ENCODE measurements at places on chromosomes 12 and 14.

GRCh38 chr12:66942741-66943465 lies 264.0 kb upstream of the GRIP1 start:
- no peak for DNase-seq

GRCh38 chr14:53151523-53152183 lies 1.5 kb downstream of the DDHD1 start:
- no peak for DNase-seq

DNA sequence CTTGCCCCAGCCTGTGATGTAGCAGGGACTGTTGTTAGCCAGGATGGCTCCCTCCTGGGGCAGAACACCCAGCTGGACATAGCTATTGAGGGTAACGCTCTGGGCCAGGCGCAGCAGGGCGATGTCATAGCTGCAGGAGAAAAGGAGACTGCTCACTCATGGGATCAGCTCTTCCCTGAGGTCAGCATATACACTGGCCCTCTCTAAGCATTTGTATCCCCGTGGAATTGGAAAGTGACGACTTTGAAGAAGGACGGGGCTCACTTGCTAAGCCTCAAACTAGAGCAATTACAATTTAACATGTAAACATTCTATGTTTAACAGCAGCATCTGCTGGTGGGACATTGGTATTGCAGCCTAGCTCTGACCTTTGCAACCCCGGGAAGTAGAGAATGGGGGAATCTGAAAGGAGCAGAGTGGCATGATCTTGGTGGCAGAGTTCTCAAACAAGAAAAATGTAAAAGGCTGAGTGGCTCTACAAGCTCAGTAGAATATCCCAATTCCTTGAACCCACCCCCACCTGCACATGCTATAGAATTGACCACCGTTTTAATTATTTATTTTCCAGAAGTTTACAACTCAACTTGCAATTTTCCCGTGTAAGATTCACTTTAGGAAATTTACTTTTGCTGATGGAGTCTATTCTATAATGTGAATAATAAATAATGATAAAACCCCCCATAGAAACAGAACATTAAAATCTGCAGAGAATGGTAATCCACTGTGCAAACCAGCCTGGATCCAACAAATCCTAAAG lies 5.0 kb downstream of the CELA1 start:
- peak; percentile 78 for DNase-seq

GRCh38 chr12:103806803-103807202 lies 34.2 kb downstream of the NT5DC3 start:
- no peak for DNase-seq

- no peak for DNase-seq
Measured at GRCh38 chr14:68608574-68608962, 184.3 kb downstream of the ZFP36L1 start.

GRCh38 chr12:112370868-112371510 lies 11.2 kb downstream of the HECTD4 start:
- DNase-seq = no peak

DNA sequence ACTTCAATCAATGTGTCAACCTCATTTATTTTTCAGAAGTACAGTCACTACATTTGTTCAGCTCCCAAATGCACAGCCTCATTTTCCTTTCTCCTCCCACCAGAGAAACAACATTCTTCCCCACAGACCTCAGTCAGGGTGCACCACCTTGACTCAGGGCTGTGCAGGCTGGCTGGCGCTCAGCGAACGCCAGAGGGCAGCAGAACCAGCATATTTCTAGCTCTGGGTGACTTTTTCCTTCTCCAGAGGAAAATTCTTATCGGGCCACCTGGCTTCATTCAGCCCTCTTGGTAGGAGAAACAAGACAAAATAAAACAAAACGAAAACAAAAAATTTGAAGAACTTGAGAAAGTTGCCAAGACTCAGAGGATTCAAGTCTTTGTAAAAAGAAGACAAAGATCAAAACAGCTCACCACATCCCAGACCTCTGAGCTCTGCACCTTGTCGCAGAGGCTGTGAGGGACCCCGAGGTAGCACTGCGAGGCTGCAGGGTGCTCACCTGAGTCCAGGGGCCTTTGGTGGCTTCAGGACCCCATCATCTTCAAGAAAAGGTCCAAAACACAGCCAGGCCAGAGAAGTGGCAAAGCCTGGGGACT lies 33.7 kb downstream of the PAH start:
- DNase-seq = peak; percentile 31

DNA sequence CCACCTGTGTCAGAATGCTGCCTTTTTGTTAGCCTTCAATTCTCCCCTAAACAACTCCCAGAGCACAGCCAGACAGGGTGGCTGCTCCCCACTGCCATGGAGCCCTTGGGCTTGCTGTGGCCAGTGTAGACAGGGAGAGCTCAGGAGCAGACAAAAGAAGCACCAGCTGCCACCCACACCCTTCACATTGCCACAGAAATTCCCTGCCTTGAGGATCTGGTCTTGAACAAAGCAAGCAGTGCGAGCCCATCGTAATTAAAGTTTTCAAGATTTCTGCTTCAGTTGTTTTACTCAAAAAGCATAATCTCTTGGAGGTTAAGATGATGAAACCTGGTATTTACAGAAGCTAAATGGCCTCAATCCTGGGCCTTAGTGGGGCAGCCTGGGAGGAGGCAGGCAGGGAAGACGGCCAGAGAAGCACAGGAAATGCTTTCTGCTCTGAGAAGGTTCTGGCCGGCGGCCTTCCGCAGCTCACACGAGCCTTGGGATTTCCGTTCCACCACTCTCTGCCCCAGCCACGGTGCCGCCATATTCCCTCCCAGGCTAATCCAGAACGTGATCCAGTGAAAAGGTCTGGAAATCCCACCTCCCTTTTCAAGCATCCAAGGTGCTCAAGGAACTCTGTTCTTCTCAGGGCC lies 535.2 kb downstream of the BCL11B start:
- DNase-seq = no peak

- DNase-seq = no peak
Measured at GRCh38 chr12:27592548-27592947, 68.5 kb downstream of the PPFIBP1 start.

GRCh38 chr14:68104518-68104917 lies 284.9 kb downstream of the RAD51B start:
- no peak for DNase-seq

DNA sequence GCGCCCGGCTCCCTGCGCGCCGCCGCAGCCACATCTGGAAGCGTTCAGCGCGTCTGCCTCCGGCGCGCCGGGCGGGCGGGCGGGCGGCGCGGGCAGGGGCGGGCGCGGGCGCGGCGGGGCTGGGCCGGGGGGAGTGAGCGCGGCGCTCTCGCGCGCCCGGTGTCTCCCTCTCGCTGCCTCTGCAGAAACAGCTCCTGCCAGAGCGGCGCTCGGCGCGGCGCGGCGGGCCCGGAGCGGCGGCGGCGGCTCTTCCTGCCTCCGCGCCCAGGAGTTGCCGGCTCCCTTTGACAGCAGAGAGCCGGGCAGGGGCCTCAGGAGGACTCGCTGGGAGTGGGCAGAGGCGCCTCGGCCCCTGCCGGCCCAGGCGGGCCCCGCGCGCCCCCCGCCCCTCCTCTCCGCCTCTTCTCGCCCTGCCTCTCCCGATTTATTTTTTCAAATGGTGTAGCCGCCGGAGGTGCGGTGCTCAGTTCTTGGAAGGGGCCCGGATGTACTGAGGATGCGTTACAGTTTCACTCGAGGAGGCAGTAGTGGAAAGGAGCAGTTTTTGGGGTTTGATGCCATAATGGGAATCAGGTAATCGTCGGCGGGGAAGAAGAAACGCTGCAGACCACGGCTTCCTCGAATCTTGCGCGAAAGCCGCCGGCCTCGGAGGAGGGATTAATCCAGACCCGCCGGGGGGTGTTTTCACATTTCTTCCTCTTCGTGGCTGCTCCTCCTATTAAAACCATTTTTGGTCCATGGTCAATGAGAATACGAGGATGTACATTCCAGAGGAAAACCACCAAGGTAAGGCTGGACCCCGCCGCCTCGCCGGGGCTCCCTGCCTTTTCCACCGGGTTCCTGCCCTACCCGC lies at the start of gene CACNA1C:
CACNA1C (plus strand) TSS at position 162 of the 853 bp plus-strand sequence; CDS start at position 738, 576 bp downstream.
- DNase-seq = no peak

- no peak for DNase-seq
Measured at GRCh38 chr12:104285740-104286515, 17.6 kb upstream of the EID3 start.

DNA sequence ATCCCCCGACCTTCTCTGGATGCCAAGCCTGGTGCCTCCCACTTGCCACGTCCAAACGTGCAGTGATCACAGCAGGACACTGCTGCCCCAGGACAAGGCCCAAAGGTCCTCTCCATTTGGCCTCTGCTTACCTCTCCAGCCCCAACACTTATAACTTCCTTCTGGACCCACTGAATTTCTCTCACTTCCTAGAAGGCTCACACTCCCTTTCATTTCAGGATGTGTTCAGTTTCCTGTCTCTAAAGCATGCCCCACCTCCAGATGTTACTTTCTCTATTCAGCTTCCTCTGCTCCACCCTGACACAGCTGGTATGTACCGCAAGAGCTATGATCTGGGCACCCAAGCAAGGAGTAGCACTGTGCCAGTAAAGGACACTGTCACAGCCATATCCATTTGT lies 33.0 kb downstream of the CDKL1 start:
- peak; percentile 37 for DNase-seq

GRCh38 chr12:124411281-124411878 lies 116.5 kb downstream of the RFLNA start:
- no peak for DNase-seq

DNA sequence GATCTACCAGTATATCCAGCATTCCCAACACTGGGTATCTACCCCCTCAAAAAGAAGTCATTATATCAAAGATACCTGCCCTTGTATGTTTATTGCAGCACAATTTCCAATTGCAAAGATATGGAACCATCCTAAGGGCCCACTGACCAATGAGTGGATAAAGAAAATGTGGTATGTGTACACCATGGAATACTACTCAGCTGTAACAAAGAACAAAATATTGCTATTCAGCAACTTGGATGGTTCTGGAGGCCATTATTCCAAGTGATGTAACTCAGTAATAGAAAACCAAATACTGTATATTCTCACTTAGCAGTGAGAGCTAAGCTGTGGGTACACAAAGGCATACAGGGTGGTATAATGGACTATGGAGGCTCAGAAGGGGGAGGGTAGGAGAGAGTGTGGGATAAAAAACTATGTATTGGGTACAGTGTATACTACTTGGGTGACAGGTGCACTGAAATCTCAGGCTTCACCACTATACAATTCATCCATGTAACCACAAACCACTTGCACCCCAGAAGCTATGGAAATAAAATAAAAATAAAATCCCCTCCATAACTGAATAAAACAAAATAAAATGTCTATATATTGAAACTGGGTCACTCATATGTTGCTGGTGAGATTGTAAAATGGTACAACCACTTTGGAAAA lies 34.7 kb upstream of the STK38L start:
- DNase-seq = no peak

DNA sequence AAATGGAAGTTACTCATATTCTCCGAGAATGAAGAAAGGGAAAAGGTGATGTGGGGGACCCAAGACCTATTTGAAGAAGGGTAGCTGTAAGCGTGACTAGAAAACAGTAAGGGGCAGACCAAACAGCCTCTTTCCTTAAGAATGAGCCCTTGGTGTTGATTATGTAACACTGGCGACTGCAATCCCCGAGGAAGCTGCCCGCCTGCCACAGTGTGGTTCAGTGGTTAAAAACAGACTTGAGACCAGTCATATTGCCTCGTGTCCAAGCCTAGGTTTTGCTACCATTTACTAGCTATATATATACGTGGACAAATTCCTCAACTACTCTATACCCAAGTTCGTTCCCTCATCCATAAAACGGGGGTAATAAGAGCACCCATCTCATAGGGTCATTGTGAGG lies 49.1 kb downstream of the SSPN start:
- DNase-seq = no peak

GRCh38 chr12:120710805-120711296 lies 593 bp downstream of the UNC119B start:
- peak; percentile 12 for DNase-seq

DNA sequence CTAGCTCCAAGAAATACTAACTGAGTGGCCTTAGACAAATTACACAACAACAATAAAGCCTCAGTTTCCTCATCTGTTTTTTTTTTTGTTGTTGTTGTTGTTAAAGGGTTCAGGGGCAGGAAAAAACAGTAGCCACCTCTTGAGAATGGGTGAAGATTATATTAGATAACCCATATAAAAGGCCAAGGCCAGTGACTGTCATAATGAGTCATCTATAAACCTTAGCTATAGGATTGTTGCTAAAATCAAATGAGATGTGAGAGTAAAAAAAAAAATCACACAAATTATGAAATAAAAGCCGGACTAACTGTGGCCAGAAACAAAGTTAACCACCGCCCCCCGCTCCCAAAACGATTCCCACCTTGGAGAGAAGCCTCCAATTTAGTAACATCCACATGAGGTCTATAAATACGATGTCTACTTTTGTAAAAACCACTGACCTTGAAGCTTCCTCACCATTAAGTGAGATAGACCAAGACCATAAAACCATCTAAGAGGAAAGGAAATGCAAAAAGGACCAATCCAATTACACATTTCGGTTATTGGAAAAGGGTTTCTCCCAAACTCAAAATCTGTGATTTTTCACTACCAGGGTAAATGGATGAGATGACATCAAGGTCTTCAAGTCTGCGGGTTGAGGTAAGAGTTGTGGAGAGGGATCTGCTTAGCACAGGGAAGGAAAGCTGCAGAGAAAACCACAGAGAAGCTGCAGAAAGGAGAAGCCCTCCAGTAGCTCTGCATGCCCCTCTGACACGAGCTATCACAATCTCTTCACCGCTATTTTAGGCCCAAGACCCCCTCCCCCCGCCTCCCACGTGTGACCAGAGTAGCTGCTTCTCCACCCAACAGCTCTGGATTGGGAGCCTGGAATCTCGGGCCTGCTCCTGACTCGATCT lies 1.0 kb downstream of the NAA25 start:
- peak; percentile 15 for DNase-seq

GRCh38 chr12:49503674-49504180 lies 35.1 kb upstream of the KCNH3 start:
- no peak for DNase-seq

GRCh38 chr12:1606021-1606622 lies 11.7 kb upstream of the FBXL14 start:
- peak; percentile 79 for DNase-seq

- DNase-seq = no peak
Measured at GRCh38 chr14:102055181-102055901, 31.5 kb downstream of the HSP90AA1 start.

- DNase-seq = no peak
Measured at GRCh38 chr14:39015360-39015961, 87.6 kb downstream of the SEC23A start.

GRCh38 chr12:14846042-14846587 lies 2.8 kb upstream of the ART4 start:
- DNase-seq = no peak

DNA sequence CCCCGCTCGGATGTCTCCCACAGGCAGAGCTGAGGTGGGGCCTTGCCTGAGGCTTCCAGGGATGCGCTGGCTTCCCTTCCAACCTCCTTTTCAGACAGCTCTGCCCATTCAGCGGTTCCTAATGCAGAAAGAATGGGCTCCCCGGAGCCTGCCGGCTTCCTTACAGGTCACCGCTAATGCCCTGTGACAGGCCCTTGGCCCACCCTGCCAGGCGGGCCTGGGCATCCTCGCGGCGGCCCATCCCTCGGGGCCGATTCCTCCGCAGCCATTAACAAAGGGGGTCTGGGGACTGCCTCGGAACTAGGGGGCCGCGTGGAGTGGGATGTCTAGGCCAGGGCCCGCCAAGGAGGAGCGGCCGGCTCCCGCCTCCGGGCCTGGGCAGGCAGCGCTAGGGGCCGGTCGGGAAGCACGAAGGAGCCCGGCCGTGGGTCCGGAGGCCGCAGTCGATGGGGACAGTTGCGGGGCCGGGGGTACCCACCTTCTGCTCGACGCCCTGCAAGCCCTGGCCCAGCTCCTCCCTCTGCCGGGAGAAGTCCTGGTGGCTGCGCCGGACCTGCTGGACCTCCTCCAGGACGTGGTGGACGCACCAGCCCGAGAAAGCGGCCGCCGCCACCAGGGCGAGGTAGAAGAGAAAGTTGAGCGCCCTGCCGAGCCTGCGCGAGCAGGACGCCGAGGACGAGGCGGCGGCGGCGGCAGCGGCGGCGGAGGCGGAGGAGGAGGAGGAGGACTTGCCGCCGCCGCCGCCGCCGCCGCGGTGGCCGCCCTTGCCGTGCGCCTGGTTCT lies 738 bp downstream of the CKAP4 start:
- peak; percentile 58 for DNase-seq

All from activated CD4-positive, alpha-beta T cell treated with anti-CD3 and anti-CD28 coated beads for 4 hours (primary cell).